ENCODE measurements at places on chromosomes 7 and 10.
A peak's percentile ranks its signal among the peaks of the same experiment; 100 is the strongest.

DNA sequence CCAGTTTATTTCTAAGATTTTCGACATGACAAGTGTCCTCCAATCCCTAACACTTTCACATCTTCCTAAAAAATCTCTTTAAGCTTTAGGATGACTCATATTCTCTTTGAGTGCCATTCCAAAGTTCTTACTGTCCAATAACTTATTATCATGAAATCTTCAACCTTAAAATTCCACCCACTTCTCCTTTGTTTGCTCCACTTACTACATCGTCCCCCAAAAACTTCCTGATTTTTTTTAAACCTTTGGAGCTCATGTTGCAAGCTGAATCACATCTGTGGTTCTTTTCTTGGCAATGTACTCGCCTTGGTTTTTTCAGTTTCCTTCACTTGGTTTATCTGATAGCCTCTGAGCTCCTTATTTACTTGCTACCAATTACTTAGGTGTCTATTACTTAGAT, 39.2 kb upstream of the JCAD start:
- no peak for DNase-seq

GRCh38 chr7:155073922-155074321, 3.8 kb downstream of the HTR5A start:
- no peak for DNase-seq

DNA sequence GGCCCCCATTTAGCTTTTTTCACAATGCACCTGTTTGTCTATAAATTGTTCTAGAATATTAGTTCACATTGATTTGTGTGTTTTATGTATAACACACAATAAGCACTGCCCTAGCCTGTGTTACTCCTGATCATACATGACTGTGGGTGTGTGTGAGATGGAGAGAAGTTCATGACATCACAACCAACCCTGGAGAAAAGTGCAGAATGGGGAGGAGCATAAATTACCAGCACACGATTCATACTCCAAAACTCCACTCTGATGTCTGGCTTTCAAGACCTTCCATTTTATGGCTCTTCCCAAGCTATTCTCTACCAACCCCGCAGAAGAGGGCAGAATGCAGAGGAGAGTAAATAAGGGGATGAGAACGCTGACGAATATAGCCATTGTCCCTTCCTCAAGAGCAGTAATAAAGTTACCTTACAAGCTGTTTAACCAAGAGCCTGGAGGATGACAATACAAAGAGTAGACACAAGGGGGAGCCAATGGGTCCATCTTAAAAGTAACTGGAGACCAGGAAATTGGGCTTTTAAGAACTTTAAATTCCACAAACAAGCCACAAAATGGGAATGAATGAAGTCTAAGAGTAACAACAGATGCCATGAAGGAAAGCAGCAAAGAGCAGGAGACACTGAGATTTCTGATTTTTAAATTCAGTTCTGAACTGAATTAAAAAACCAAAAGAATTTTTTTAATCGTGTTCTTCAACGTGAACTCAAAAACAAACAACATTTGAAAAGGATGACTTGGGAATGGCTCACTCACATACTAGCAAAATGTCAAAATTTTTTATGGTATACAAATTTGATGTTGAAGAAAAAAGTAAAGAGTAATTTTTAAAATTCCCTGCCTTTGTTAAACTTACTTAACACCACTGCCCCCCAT, 159.6 kb downstream of the PARD3 start:
- DNase-seq = peak; percentile 64

DNA sequence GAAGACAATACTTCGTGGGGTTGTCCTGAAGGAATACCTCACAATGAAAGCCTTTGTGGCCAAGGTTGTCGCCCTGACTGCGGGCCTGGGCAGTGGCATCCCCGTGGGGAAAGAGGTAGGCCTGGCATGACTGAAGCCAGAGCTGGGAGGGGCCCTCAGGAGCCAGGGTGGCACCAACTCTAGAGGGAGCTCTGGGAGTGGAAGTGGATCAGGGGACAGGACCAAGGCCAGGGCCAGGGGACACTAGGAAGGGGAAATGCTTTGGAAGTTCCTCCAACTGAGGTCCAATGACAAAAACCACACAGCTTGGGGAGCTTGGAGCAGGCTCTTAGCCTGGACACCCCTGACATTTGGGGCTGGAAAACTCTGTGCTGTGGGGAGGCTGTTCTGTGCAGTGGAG, 5.8 kb downstream of the CLCN1 start:
- DNase-seq = no peak

- DNase-seq = no peak
These were observed 84.5 kb downstream of the SND1 start for GRCh38 chr7:127736511-127736910.

DNA sequence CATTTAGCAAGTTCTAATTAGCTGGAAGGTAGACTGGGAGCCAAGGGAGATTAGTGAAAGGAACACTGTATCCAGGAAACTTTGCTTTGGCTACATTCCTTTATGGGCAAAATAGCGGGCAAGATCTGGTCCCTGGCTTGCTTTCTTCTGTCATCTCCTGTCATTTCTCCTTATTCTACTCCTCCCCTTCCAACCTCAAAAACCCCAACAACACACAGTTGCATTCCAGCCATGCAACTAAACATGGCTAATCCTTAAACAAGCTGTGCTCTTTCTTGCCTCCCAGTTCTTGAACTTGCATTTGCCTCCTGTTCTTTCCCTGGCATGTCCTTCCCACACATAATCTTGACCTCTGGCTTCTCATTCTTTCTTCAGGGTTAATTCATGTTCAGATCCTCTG, 59.5 kb upstream of the CDCA7L start:
- no peak for DNase-seq

GRCh38 chr7:2608921-2609411, 22.8 kb upstream of the TTYH3 start:
- DNase-seq = no peak

DNA sequence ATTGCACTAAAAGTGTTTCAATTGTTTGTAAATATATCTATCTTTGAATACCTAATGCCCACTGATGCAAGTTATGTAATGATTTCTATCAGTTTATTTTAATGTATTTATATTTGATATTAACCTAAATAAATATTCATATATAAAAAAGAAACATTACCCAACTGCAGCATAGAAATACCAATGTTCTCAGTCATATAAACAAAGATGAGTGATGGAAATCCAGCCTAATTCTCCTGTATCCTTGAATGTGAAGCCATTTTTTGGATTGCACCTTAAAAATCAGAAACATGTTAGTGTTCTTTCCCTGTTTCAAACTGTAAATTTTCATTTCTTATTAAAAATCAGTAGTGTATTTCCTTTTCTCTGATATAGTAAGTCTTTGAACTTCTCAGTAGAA, 305.8 kb upstream of the GNAI1 start:
- DNase-seq = no peak

DNA sequence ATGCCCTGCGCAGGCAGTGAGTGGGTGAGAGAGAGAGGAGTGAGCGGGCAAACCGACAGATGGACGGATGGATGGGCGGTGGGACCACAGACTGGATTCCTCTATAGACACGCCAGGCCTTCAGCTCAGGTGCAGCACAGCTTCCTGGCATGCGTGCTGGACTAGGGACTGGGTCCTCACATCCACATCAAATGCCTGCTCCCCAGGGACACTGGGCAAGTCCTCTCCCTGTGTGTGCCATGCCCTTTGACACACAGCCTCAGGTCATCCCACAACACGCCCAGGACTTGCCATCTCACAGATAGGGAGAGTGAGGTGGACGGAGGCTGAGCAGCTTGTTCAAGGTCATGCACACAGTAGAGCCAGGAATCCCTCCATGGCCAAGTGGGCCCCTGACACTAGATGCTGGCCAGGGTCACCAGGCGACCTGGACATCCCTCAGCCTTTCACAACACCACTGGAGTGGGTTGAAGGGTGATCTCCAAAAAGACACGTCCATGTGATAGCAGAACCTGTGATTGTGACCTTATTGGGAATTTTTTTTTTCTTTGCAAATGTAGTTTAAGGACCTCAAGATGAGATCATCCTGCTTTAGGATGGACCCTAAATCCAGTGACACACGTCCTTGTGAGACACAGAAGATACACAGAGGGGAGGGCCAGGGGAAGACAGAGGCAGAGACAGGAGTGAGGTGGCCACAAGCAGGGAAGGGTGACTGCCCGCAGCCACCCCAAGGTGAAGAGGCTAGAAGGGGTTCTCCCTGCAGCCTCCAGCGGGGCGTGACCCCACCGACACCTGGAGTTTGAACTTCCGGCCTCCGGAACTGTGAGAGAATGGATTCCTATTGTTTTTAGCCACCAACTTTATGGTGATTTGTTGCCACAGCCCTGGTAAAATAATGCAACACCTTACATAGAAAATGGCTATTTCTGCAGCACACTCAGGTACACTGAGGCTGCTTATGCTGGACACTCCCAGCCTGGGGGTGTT, 155.0 kb upstream of the CHST15 start:
- DNase-seq = no peak

- no peak for DNase-seq
These were observed 48.5 kb upstream of the RSU1 start for GRCh38 chr10:16865766-16866165.

DNA sequence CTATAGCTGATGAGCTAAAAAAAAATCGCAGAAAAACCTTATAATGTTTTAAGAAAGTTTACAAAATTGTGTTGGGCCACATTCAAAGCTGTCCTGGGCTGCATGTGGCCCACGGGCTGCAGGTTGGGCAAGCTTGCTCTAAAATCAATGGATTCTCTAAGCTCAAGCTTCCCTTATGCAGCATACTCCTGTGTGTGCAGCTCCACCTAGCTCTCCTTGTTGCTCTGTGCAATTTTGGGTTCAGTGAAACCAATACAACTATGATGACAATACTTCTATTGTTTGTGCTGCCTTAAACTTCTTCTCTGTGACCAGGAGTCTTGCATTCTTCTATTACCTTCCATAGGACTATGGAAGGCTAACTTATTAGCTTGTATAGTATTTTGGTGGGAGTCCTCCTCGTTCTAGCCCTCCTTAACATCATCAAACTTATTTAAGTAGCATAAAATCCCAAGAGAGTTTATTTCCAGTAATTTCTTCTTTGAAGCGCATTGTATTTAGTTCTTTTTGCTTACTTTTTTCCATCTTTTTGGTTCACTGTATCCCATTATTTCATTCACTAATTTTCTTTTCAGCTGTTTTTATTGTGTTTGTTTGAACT, 170.9 kb upstream of the SMIM30 start:
- no peak for DNase-seq

GRCh38 chr7:156177422-156178055, 365.3 kb upstream of the SHH start:
- DNase-seq = no peak

- DNase-seq = no peak
These were observed 69.1 kb upstream of the PTER start for GRCh38 chr10:16367621-16368292.

DNA sequence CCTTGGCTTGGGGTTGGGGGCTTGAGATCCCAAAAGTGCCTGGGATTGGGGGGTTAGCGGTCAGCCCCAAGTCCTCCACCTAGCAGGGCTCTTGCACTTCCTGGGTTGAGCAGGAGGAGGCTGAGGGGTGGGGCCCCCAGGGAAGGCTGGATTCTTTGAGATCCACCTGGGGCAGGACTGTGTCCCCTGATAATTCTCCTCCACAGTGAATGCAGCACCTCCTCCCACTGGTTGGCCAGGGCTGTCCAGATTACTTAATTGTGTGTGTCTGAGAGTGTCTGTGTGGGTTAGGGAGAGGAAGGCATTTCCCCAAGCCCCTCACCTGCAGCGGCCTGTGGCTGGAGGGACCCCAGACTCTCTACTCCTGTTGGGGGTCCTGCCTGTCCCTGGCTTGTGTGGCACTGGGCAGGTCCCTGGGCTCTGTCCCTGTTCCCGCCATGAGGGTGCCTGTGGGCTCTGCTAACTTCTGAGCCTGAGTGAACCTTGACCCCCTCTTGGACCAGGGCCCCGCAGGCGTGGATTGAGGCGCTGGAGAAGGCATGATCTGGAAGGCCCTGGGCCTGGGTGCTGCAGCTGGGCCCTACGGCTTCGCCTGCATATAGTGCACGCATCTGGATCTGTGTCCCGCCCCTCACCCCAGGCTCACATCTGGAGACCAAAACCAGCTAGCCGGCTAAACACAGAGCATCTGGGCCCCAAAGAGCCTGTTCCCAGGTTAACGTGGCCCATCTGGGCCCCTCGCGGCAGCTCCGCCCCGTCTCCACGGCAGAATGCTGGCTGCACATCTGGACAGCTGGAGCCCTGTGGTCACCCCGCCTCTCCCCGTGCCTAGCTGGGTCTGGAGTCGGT, 10.4 kb downstream of the TMEM270 start:
- DNase-seq = no peak

DNA sequence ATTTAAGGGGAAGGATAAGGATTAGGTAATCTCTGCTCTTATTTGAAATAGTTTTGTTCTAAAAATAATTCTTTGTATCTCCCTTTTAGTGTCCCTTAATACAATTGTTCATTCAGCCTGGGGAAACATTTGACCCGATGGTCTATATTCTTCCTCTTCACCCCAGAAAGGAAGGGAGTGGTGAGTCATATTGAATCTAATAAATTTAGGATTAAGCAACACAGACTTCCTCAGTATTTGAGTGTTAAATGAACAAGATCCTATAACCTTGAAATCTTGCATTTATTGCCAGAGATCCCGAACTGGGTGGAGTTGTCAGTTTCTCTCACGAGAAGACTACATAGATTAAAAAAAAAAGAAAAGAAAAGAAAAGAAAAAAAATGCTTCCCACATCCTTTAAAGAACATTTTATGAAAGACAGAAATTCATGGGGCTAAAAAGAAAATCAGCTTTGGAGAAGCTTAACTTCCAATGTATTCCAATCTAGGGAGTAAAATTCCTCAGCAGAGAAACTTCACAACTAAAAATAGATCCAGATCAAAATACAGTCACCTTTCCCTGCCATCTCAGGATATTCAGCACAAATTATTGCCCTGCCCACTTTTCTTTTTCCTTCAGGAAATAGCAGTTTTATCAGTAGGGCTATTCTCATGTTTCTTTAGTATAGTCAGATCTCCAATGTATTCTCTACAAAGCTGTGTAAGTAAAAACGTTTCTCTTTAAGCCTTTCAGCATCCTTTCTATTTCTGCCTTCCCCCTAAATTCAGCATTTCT, 82.2 kb downstream of the SEMA3D start:
- no peak for DNase-seq

DNA sequence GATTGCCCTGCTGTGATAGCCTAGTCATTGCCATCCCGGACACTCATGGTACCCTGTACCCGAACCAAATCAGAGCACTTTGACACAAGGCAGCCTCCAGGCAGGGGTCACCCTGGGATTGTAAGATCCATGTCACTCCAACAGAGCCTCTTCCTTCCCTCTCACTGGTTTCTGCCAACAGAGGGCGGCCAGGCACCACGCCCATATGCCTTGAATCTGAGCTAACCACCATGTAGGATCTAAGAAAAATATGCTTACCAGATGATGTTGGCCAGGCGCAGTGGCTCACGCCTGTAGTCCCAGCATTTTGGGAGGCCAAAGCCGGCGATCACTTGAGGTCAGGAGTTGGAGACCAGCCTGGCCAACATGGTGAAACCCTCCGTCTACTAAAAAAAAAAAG, 389.2 kb upstream of the KLF6 start:
- no peak for DNase-seq

GRCh38 chr10:65838811-65839210, 1087.0 kb upstream of the LRRTM3 start:
- DNase-seq = no peak

DNA sequence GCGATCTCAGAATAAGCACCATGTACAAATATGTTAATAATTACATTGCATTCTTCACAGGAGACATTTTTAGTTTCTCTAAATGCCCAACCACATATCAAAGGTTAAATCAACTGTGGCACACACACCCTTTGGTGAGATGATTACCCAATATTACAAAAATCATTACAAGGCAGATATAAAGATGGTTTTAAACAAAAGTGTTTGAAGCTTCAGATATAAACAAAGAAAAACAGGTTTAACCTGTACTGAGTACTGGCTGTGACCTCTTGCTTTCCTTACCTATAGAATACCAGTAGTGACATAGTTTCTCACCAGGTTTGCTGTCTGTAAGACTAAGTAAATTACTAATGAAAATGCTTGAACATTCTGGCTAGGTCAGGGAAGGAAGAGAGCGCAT, 360.0 kb upstream of the IGFBP3 start:
- no peak for DNase-seq
